ENCODE measurements at places on chromosomes 11 and 22.

- no peak for DNase-seq
Observed at GRCh38 chr22:44347080-44347479, 34.3 kb upstream of the SHISAL1 start.

DNA sequence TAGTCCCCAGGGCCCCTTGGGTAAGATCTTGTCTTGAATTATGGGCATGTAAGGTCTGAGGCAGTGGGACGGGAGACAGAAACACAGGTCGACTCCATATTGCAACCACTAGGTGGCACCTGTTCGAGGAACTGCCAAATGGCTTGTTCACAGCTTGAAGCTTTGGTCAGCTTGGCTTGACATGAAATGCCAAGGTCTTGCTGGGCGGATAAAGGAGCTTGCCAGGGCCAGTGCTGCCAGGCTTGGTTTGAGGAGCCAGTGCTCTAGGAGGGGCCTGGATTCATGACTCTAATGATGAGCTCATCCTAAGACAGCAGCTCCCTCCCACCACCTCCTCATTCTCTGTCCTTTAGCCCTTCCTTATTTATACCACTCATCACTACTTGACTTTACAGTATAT, 11.9 kb upstream of the NRIP3 start:
- peak; percentile 25 for DNase-seq

GRCh38 chr22:20981787-20982562, at the start of gene LZTR1:
TSS of gene LZTR1 (plus strand) at chr22:20982297. CDS start at chr22:20982372, 75 bp downstream.
- peak; percentile 66 for DNase-seq

DNA sequence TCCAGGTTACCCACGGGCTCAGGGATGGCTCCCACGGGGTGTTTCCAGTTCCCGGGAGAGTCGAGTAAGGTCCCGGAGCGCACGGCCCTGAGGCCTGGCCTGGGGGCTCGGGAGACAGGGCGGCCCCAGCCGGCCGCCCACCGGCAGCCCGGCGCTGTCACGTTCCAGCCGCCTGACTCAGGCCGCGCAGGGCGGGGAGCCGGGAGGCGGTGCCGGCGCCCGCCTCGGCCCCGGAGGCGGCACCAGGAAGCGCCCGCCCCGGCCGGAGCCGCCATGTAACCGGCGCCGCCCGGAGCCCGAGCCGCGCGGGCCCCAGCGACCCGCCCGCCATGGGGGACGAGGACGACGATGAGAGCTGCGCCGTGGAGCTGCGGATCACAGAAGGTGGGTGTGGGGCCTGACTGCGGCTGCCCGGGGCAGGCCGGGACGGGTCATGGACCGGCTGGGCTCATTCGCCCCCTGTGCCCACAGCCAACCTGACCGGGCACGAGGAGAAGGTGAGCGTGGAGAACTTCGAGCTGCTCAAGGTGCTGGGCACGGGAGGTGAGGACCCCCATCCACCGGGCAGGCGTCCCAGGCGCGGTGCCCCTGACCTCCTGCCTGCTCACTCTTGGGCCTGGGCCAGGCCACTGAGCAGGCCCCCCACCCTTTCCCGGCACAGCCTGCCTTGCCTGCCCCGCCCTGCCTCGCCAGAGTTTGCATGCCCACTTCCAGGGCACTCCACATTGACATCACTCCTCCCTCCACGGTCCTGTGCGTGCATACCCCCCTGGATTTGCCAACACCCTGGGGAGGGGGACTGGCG, at the start of gene RPS6KA4:
RPS6KA4 (plus strand) TSS at position 256 of the 805 bp plus-strand sequence; CDS start at position 330, 74 bp downstream.
- DNase-seq: peak; percentile 52

DNA sequence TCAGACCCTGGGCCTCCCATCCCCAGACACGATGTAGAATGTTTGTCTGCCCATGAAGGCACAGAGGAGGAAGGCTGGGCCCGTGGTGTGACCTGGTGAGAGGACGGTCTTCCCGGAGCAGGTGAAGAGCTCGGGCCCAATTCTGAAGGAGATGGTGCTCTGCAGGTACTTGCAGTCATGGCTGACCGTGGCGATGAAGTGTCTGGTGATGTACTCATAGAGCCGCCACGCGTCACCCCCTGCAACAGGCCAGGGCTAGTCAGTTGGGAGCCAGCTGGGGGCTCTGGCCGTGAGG, 10.0 kb upstream of the PPM1F start:
- DNase-seq: no peak

DNA sequence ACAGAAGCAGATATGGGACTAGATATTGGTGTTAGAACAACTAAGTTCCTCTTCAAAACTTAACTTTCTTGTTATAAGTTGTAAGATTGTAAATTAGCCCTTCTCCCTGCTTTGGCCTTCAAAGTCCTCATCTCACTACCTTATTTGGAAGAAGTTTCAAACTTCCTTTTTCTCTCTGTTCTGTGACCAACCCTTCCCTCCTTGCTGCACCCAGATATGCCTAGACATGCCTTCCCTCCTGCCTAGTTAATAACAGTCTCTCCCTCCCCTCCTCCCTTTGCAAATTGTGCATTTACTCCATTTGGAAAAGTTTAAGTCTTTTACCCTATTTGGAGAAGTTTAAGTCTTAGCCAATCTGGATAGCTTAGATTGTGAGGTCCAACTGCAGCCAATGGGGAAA, 4.9 kb downstream of the OR52K2 start:
- no peak for DNase-seq

All from stimulated activated CD8-positive, alpha-beta memory T cell treated with anti-CD3 and anti-CD28 coated beads, Interleukin-15, amount 100 ng/mL, for 48 hours (primary cell).